ENCODE measurements at places on chromosomes 6 and 20.

- no peak for DNase-seq
Observed at GRCh38 chr6:56146086-56146485, 101.3 kb downstream of the COL21A1 start.

DNA sequence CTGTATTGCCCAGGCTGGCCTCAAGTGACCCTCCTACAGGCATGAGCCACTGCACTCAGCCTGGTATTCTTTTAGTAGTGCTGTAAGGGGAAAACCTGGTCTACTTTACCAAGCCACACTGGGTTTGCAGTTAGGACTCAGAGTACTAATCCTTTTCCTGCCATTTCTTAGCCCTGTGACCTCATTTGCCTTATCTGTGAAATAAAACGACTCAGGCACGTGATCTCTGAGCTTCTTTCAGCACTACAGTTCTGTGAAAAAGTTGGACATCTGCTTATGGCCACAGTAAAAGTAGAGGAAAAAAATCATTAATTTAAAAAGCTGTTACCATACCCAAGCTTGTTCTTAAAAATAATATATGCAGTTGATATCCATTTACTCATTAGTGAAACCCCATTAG is 1007.5 kb downstream of the KIF16B start:
- DNase-seq, result no peak

GRCh38 chr6:71387179-71387578 is 98.6 kb downstream of the OGFRL1 start:
- no peak for DNase-seq

- DNase-seq, result no peak
Observed at GRCh38 chr20:36497856-36498255, 43.5 kb upstream of the MYL9 start.

GRCh38 chr6:47701363-47701762 is 3.0 kb downstream of the ADGRF4 start:
- peak; percentile 45 for DNase-seq

GRCh38 chr6:113588646-113589045 is 268.5 kb upstream of the MARCKS start:
- DNase-seq, result no peak

DNA sequence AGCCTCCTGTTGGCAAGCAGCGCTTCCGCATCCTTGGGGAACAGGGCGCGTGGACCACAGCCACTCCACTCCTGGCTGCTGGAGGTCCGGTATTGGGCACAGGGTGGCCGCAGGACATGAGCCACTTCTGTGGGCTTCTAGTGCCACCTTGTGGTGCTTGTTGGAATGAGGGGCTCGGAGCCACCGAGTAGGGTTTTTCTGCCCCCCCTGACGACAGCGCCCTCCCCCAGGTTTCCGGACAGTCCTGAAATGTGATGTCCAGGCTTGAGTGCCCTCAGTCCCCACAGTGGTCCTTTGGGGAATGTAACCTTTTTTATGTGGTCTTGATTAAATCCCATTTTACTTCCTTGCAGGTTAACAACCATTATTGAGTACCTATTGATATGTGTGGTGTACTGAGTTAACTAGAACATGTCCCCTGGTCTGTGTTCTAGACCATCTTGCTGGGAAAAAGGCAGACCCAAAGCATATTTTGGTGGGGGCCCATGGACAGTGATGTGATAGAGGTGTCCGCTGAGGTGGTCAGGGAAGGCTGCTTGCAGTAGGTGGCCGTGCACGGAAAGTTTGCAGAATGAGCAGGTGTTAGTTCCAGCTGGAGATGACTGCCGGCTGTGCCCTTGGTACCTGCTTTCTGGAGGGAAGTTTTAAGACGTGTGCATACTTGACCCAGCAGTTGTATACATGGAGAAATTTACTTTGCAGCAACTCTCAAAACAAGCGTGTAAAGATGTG is 70.0 kb downstream of the PTPN1 start:
- no peak for DNase-seq

DNA sequence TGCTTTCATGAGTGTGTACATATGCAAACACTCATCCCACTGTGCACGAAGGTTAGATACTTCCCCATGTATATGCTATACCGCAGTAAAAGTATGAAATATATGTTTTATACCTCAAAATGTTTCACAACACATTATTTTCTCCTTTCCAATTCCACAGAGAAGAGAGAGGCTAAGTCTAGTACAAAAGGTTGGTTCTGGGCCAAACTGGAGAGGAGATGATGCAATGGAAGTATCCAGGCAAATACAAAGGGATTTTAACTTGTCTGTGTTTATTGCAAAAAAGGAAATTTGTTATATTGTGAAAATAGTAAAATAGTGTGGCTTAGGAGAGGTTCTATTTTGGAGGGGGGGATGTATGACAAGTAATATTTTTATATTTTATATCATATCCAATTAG is 112.6 kb downstream of the PLCB1 start:
- no peak for DNase-seq

- no peak for DNase-seq
Observed at GRCh38 chr6:70380252-70380651, 33.1 kb upstream of the FAM135A start.

GRCh38 chr6:98532004-98532403 is 302.4 kb upstream of the POU3F2 start:
- no peak for DNase-seq

- DNase-seq, result no peak
Observed at GRCh38 chr6:147201885-147202515, 2.2 kb upstream of the STXBP5 start.

GRCh38 chr6:100538086-100538485 is 73.4 kb upstream of the SIM1 start:
- DNase-seq, result no peak

Measured in T-helper 2 cell (primary cell).